Vagina (tissue), 2 donors: ENCODE measurements at places on chromosomes 7 and 10.

GRCh38 chr10:73246322-73246645 lies 771 bp downstream of the DNAJC9 start:
- H3K36me3 ChIP-seq: peaks cover 35% of the 10 kb centered on the region
- H3K4me3 ChIP-seq: peak overlapping the region; percentile 73
- H3K27ac ChIP-seq: peak overlapping the region; percentile 73
- no peaks in the 10 kb centered on the region for H3K27me3 ChIP-seq
- DNase-seq: no peak

- no peak overlapping the region for H3K4me3 ChIP-seq
- no peak for DNase-seq
- peaks cover 9% of the 10 kb centered on the region for H3K4me1 ChIP-seq
- no peaks in the 10 kb centered on the region for H3K36me3 ChIP-seq
- no peak overlapping the region for H3K27ac ChIP-seq
Measured at GRCh38 chr10:11678074-11678793, 63.9 kb upstream of the ECHDC3 start.

- H3K27me3 ChIP-seq: no peaks in the 10 kb centered on the region
- no peak for DNase-seq
- peaks cover 7% of the 10 kb centered on the region for H3K4me1 ChIP-seq
- H3K4me3 ChIP-seq: no peak overlapping the region
- peaks cover 86% of the 10 kb centered on the region for H3K36me3 ChIP-seq
Measured at GRCh38 chr10:6217611-6218010, 14.9 kb downstream of the PFKFB3 start.

DNA sequence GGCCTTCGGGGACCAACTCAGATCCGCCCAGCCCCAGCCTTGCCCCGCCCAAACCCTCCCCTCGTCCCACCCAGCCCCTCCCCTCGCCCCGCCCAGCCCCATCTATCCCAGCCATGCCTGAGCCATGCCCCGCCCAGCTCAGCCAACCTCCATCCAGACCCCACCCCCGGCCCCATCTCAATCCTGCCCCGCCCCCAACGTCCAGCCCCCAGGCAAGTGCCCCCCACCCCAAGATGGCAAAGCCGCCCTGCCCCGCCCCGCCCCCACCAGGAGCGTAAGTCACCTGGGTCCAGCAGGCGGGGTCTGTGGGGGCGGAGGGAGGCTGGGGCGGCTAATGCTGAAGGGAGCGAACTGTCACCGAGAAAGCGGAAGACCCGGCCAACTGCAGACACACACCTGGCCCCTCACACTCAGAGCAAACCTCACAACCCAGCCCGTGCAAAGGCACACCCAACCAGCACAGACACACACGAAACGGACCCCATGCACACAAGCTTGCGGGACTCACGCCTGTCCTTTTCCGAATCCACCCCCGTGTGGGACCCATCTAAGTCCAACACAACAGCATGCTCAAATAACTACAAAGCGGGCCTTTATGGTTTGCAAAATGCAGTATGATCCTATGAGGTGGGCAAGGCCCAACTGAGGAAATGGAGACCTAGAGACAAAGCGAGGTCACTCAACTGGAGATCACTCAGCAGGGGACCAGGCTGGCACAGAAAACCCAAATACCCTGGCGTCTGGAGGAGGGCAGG lies 11.5 kb upstream of the OGA start:
- H3K36me3 ChIP-seq: no peaks in the 10 kb centered on the region
- peak overlapping the region; percentile 46 for H3K4me3 ChIP-seq
- peak overlapping the region; percentile 63 for H3K27ac ChIP-seq

- H3K27ac ChIP-seq: no peak overlapping the region
- H3K27me3 ChIP-seq: no peaks in the 10 kb centered on the region
- H3K36me3 ChIP-seq: peaks cover 9% of the 10 kb centered on the region
- H3K4me3 ChIP-seq: no peak overlapping the region
- DNase-seq: no peak
Measured at GRCh38 chr7:6438427-6438826, 9.3 kb downstream of the DAGLB start.
